Astrocyte of the spinal cord (primary cell): ENCODE measurements at places on chromosomes 6 and 20.
A peak's percentile ranks its signal among the peaks of the same experiment; 100 is the strongest.

DNA sequence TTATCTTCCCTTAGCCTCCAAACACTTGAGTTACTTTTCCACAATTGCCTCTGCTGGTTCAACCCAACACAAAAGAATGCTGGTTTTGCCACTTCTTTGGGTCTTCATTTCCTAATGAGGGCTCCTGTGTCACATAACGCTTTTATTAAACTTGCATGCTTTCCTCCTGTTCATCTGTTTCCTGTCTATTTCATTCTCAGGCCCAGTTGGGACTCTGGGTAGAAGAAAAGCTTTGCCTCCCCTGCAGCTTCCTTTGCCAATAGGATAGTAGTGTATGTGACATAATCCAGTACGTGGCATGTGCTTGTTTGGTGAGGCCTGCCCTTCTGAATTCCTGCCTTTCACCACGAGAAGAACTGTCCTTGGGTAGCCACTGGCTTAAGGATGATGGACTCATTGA lies 529.3 kb upstream of the AGPAT4 start:
- no peak for DNase-seq

GRCh38 chr20:33262658-33263065 lies 20.4 kb upstream of the BPIFB1 start:
- peak; percentile 37 for DNase-seq

GRCh38 chr6:74455786-74456185 lies 750.1 kb downstream of the COL12A1 start:
- no peak for DNase-seq

GRCh38 chr6:32116674-32117073 lies 7.5 kb upstream of the TNXB start:
- no peak for DNase-seq

DNA sequence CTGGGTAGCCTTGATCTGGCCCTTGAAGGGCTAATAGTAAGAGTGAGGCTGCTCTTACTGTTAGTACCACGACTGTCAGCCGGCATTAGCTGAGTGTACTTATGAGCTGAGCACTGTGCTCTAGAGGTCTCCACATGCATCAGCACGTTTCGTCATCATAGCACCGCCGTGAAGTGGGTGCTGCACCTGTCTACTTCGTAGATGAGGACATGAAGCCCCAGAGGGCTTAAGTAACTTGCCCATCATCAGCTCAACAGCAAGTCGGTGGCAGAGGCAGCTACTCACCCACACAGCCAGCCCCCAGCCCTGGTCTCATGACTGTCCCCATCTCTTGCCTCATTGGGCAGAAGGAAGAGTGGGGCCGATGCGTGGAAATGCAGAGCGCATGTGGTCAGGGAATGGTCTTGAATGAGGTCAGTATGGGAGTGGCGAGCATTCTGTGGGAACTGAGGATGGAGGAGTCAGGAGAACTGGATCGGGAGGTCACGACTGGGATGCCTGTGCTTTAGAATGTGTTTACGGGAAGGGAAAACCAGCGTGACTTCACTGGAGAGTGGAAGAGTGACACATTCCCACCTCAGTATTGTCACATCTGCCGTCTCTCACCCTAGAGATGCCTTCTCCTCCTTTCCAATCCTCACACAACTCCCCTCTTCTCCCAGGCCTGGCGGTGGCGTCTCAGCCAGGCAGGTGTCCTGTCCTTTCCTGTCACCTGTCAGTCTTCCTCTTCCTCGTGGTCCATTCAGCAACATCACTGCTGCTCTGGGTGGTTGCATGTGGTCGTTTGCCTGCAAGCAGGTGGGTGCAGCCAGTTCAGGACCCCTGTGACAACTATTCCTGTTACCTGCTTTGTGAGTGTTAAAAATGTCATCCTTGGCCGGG lies 6.0 kb downstream of the SYTL3 start:
- DNase-seq: no peak

- DNase-seq: no peak
Measured at GRCh38 chr6:157732416-157733161, 90.5 kb upstream of the SNX9 start.

DNA sequence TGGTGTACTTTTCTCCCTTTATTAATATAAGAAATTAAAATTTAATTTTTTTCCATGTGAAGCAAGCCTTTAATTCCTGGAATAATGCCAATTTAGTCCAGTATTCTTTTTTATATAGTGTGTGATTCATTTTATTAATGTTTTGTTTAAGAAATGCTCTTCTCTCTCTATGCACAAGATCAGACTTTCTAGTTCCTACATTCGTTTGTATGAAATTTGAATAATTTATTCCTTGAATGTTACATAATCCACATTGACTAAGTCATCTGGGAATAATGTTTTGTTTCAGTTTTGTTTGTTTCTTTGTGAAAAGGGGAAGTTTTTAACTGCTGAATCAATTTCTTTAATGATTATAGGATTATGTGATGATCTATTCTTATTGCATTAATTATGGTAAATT lies 181.4 kb upstream of the ID4 start:
- no peak for DNase-seq

DNA sequence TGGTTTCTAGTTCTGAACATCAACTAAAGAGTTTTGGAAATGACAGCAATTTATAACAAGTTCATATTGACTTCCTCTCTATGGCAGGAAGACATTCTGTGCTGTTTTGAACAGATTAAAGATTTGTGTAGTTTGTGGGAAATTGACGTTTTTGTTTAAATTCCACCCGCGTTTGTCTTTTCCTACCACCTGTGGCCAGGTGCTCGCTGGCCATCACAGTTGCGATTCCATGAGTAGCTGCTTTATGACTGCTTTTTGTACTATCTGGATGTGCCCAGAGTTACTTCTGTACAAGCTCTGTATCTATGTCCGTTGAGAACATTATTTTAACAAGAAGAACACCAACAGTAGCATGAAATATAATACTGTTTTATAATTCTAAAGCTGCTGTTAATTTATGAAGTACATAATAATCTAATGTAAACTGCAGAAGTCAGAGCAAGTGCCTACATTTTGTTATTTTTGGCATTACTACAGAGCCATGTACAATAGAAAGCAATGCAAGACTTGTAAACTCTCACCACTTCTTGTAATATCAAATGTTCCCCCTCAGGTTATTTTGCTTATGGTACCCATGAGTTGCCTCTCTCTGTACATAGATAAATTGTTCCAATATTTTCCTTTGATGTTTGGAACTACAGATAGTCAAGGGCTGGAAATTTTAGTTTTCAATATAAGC lies 33.5 kb downstream of the ZBTB2 start:
- no peak for DNase-seq
